ENCODE measurements at places on chromosomes 12 and 14. TPM values are rescaled to one million over a fixed set of nuclear protein-coding genes. Genes with fewer than 3 reads are reported as not detected.
A peak's percentile ranks its signal among the peaks of the same experiment; 100 is the strongest.

The SIX4 gene
- total RNA-seq: 10.7 TPM

The NINJ2 gene
- 0.17 TPM for total RNA-seq

The KRT83 gene
- 5.9 TPM for total RNA-seq

The SERPINA9 gene
- total RNA-seq: not detected

The HOXC11 gene
- total RNA-seq: not detected

The LUM gene
- total RNA-seq: not detected

The PPP2R5E gene
- total RNA-seq: 50.3 TPM

The RNASE2 gene
- not detected for total RNA-seq

The TAS2R31 gene
- total RNA-seq: 5.7 TPM

- DNase-seq: no peak
These were observed 485.8 kb upstream of the ATXN7L3B start for GRCh38 chr12:74051848-74052247.

GRCh38 chr12:108594960-108595710 lies 2.7 kb downstream of the TMEM119 start:
- no peak for DNase-seq

- DNase-seq: no peak
These were observed 1354.8 kb downstream of the LRFN5 start for GRCh38 chr14:42961509-42961908.

DNA sequence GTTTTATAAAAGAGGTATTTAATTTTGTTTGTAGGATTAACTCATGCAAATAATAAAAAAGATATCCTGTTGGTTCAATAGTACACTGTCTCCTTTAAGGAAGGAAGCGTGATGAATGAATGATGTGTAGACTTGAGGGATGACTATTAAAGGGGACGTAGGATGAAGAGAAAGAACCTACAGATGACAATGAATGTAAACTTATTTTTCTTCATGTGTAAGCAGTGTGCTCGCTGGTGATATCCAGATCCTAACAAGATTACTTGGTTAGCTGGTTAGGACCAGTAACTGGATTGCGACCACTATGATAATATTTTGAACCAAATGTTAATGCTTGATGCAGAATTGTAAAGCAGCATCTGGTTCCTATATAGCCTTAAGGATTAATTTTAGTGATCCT lies 2.6 kb downstream of the ARF6 start:
- peak; percentile 39 for DNase-seq

DNA sequence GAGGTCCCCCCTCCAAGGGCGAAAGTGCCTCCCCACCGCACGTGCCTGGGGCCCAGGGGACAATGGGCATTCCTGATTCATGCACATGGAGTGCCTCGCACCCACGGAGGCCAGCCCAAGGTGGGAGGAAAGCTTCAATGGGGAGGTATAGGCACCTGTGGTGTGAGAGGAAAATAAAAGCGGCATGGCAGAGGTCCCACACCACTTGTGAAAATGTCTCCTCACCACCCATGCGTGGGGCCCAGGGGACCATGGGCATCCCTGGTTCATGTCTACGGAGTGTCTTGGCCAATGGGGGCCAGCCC lies 384.7 kb downstream of the ALG10 start:
- DNase-seq: no peak

DNA sequence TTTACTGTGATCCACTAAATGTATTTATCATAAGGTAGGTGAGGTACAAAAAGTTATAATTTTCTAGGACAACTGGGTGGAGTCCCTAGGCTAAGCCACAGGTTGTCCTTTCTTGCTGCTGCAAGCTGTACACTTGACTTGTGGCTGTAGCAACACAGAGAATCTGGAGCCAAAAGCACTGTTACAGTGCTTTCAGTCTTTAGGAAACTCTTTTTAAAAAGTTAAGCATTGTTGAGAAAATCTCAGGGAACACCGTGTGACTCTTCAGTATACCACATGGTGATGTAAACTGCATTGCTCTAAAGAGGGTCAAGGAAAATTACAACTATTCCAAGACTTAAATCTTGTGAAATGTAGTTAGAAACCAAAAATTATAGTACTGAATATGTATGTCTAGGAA lies 11.4 kb downstream of the SLC15A5 start:
- DNase-seq: no peak

DNA sequence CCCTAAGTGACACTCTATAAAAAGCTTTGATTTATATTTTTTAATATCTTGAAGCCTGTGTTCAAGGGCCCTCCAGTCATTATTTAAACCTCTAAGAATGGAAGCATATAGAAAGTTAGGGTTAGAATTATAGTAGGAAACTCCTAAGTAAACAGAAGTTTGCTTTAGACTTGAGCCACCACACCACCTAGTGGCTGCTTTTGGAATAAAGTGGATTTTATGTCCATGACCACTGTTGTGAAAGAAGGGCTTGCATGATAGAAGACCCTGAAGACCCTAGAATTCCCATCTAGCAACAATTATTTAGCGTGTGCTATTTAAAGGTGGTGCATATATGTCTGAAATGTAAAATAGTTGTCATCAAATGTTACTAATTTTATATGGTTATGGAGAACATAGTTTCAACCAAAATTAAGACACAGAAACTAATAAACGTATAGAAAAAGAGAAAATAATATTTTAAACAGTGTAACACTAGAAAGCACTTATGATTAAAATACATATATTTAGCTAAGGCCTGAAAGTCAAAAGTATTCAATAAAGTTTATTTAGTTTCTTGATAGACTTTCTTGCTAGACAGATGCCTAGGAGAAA lies 21.3 kb downstream of the LRRIQ1 start:
- peak; percentile 27 for DNase-seq

GRCh38 chr14:102071283-102071998 lies 15.4 kb downstream of the HSP90AA1 start:
- peak; percentile 83 for DNase-seq

GRCh38 chr14:71883094-71883493 lies 49.1 kb upstream of the RGS6 start:
- no peak for DNase-seq

DNA sequence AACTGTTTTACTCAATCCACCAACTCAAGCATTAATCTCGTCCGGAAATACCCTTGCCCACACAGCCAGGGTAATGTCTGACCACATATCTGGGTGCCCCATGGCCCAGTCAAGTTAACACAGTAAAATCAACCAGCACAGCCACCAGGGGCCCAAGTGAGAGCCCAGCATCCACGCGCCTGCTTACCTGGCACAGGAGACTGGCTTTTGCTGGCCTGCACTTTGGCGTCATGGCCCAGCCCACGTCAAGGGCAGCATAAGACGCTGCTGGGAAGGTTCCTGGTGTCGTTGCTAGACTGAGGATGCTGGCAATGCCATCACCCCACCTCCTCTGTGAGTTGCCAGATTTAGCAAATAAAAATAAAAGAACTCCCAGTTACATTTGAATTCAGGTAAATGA lies 53.6 kb upstream of the BCL11B start:
- no peak for DNase-seq

- peak; percentile 42 for DNase-seq
These were observed 2.7 kb upstream of the GALNT6 start for GRCh38 chr12:51393676-51394545.

- no peak for DNase-seq
These were observed 344.2 kb upstream of the RGS6 start for GRCh38 chr14:71588028-71588427.

- no peak for DNase-seq
These were observed 25.8 kb upstream of the NXPH4 start for GRCh38 chr12:57190821-57191220.

DNA sequence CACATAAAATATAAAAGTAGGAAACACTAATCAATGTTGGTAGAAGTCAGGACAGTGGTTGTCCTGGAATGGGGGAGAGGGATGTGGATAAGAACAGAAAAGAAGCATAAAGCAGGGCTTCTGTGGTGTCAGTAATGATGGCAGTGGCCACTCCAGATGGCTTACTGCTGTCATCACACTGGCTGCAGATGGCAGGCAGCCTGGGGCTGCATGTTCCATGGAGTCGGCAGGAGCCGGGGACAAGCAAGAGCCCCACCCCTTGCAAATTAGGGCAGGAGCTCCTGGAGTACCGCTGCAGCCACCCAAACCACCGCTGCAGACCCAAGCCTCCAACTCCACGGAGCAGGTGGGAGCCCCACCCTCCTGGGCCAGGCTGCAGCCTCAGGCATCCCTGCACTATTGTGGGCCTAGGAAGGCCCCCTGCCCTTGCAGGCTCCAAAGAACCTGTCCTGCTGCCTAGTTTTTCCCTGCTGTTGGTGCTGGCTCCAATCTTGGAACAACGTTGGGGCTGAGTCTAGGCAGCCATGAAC lies 28.8 kb upstream of the SLC5A8 start:
- DNase-seq: no peak

DNA sequence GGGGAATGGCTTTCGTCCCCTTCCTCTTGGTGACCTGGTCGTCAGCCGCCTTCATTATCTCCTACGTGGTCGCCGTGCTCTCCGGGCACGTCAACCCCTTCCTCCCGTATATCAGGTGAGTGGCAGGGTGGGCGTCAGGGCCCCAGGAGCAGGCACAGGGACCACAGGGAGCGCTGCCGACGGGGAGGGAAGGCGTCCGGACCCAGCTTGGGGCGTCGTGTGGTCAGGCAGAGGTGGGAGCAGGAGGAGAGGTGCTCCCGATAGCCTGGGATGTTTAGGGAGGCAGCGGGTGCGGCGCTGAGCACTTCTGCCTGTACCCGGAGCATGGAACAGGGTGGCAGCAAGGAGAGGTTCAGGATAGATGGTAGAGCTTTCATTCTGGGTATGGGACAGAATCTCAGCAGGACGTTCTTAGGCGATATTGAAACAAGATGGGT lies 444 bp downstream of the DRAM1 start:
- DNase-seq: peak; percentile 55

GRCh38 chr14:82951171-82951570 lies 1417.5 kb upstream of the SEL1L start:
- DNase-seq: no peak

GRCh38 chr12:111447571-111448265 lies 42.0 kb downstream of the SH2B3 start:
- DNase-seq: no peak

DNA sequence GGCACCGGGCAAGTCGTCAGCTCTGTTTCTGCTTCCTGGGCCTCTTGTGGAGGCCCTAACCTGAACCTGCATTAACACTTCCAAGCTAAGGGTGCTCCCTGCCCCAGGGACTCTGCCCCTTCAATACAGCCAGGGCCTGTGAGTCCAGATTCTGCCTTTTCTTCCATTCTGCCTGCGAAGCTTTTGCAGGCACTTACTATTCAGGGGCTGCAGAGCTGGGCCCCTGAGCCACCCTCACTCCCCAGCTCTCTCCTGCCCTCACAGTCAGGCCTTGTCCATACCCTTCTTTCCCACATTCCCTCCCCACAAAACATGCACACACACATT lies 101.1 kb downstream of the ZFP36L1 start:
- DNase-seq: no peak

DNA sequence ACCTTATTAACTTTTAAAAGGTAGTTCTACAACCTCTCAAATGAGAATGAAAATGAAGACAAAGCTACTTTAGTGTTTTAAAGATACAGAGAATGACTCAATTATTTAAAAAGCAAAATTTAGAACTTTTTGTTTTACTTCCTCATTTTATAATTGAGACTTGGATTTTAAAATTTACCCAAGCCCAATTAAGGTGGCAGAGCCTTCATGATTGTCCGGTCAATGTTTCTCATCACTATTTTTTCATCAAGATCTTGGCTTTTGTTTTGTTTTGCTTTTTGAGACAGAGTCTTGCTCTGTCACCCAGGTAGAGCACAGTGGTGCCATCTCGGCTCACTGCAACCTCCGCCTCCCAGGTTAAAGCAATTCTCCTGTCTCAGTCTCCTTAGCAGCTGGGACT lies 32.7 kb downstream of the PPP4R3A start:
- DNase-seq: no peak

DNA sequence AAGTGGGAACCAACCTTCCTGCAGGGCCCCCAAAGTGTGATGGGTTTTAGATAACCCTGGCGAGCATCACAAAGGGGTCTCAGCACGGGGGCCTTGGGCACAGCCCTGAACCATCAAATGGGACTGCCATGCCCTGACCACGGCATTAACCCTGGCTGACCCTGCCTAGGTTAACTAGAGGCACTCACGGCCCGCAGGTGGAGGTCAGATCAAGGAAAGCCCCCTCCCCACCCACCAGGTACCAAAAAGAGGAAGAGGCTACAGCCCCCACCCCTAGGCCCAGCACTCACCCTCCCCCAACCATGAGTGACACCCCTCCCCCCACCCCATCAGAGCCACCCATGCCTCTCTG lies 42.5 kb downstream of the CCNK start:
- DNase-seq: no peak

DNA sequence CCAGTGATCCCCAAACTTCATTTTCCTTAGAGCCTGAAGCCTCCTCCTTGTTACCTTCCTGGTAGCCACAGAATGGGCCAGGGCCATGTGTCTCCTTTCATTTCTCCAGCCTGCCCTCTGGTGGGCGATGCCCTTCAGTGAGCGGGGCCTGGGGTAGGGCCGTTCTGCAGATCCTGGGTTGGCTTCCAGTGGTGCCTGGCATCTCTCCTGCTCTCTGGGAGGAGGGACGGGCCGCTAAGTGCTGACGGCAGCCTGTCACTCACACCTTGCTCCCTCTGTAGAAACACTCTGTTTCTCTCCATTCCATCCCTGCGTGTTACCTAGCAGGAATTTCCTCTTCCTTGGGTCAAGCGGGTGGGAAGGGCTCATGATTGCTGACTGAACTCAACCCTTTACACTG lies 232.1 kb downstream of the CACNA1C start:
- peak; percentile 58 for DNase-seq

DNA sequence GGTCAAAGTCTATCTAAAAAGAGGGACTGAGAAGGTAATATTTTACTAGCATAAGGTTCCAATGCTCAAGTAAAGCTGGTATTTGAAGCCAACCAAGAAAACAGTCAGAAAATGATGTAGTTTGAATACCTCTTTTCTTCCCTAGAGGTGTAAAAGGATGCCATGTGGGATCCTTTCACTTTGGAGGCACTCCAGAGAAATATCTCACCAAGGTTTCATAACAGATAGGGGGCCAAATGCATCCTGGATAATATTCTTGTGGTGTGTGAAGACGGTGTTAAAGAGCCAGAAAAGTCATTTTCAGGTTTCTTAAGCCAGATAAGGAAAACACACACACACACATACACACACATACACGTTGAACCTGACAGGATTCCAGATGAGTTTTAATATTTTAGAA lies 136.1 kb upstream of the PRKD1 start:
- DNase-seq: no peak

- no peak for DNase-seq
These were observed 108.8 kb downstream of the RBM19 start for GRCh38 chr12:113857371-113857770.

DNA sequence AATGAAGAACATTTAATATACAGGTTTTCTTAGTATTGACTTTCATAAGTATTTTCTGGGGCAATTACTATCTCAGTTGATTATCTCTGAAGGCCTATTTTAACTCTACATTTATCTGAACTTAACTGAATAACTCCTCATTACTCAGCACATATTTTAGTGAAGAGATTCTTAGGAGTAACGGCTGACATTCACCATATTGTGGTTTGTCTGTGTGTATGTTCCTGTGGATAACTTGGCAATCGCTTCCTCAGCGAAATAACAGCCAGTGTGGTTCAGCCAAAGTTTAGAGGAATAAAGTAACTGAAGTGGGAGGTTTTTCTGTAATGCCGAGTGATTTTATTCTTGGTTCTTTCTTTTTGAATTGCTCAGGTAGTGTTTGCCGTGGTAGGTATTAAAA lies 168.0 kb downstream of the RAD51B start:
- peak; percentile 61 for DNase-seq

GRCh38 chr14:22184830-22185168 lies 404.2 kb downstream of the DAD1 start:
- no peak for DNase-seq

- no peak for DNase-seq
These were observed 37.6 kb downstream of the DCP1B start for GRCh38 chr12:1966561-1967226.

- no peak for DNase-seq
These were observed 327.0 kb downstream of the SEC23A start for GRCh38 chr14:38775986-38776385.
